ENCODE measurements at places on chromosomes 11 and 22.

- no peak for DNase-seq
Measured at GRCh38 chr11:28439403-28439802, 331.2 kb downstream of the METTL15 start.

GRCh38 chr22:35219012-35219411 is 38.3 kb upstream of the HMGXB4 start:
- no peak for DNase-seq

DNA sequence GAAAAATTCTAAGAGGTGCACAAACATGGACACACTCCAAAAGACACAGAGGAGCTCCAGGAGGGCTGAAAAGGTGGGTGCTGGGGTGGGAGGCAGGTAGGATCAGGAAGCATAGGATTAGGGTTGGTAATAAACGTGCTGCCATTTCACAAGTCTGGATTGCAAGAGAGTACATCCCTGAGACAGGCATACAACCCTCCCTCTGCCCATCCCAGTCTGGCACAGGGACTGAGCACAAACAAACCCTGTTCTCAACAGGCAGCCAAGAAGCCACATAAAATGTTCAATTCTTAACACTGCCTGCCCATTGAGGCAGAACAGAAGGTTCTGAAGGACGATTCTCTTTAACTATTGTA is 18.5 kb downstream of the SLC35F2 start:
- DNase-seq = no peak

GRCh38 chr22:46245511-46245910 is 4.6 kb downstream of the CDPF1 start:
- DNase-seq = no peak

GRCh38 chr22:23833017-23833751 is 5.6 kb downstream of the DERL3 start:
- DNase-seq = no peak

DNA sequence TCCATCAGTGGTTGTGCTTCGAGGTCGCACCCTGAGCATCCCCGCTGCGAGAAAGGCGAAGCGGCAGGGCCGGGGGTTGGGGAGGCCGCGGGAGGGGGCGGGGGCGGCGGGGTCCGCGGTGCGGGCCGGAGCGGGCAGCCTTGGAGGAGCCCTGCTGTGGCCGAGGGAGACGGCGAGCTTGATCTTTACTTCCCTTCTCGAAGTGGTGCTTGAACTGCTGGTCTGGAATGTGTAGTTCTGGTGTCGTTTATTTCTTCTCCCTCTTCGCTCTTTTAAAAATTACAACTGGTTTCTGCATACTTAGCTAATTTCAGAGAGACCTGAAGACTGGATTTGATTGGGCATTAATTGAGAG is 1.1 kb downstream of the APLP2 start:
- DNase-seq = no peak

GRCh38 chr11:128174465-128175291 is 412.7 kb downstream of the ETS1 start:
- no peak for DNase-seq

DNA sequence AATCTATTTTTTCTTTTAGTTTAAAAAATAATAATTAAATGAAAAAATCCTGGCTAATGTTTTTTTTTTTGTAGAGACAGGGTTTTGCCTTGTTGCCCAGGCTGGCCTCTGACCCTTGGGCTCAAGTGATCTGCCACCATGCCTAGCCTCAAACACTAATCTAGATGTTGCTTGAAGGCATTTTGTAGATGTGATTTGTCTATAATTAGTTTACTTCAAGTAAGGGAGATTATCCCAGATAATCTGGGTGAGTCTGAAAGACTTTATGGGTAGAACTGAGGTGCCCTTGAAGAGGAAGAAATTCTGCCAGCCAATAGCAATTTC is 38.6 kb upstream of the RBFOX2 start:
- no peak for DNase-seq

- DNase-seq = no peak
Measured at GRCh38 chr22:30436196-30436595, 10.6 kb downstream of the MTFP1 start.

DNA sequence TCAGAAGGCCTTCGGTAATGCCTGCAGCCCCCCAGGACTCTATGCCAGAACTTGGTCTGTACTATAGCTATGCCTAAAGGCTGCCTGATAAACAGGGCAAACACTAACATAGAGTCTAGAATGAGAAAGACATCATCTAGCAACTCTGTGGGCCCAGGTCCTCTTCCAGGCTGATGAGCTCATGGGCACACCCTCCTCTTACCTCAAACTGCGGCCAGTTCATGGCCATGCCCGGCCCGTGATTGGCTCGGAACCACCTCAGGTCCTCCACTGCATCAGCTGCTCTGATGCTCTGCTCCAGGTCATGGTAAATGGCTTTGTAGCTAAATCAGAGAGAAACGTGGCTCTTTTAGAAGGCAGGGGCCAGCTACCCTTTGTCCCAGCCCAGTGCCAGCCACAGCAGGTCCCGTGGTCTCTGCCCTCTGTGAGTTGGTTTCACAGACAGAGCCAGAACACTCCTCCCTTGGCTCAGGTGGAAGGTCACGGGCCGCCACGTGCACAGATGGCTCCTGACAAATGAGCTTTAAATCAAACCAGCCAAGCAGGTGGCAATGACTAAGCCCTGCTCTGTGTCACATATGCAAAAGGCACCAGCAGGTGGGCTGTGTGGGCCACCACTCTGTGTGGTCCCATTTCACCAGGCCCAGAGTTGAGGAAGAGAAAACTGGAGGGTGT is 25.0 kb upstream of the ARFGAP3 start:
- no peak for DNase-seq

DNA sequence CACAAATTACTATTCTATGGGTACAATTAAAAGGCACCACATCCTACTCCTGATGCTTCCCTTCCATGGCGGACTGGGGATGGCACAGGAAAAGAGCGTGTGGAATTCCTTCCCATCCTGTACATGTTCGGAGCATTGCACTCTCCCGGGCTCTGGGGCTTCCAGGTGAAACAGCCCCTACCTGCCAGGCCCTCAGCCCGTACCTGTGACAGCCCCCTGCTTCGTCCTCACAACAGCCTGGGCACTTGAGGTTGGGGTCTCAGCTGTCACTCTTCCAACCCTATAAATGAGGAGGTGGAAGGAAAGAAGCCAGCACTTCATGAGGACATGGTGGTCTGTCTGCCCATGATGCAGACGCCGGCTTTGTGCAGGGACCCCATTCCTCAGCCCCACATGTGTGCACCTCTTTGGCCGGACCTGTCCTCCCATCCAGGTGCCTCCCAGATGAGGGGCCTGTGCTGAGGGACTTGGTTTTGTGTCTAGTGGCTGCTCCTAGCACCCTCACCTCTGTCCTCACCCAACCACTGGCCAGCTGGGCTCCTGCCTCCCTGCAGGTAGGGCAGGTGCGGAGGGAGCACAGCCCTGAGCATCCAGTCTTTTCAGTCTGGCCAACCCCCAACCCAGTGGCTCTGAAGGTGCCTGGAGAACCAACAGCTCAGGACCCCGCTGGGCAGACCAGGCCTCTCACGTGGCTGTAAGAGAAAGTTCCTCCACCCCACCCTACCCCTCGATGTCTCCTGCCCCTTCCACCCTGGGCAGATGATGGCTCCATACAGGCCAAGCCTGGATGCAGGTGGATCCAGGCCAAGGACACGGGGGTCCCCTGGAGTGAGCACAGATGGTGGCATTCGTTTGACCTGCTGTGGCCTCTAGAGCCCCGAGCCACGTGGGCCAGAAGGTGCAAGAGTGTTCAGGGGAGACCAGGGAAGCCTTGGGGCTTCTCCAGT is 23.4 kb upstream of the WNT7B start:
- no peak for DNase-seq

GRCh38 chr11:95996621-95997235 is 72.8 kb upstream of the MTMR2 start:
- no peak for DNase-seq

GRCh38 chr11:96964661-96965060 is 574.8 kb downstream of the JRKL start:
- no peak for DNase-seq

DNA sequence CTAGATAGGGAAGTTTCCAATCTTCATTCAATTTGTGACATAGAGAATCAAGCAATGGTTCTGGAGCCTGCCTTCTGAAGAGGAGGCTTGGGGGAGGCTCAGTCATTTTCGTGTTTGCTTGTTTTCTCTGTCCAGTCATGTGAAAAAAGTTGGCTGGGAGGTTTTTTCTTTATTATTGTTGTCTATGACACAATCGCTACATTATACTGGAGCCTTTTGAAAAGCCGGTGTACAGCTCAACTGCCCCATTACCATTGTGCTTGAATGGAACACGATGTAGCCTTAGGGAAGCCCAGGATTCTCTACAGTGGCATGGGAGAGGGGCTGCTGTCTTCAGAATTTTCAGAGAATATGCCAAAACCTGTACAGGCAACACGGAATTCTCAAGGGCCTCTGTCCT is 57.9 kb upstream of the NCAM1 start:
- DNase-seq = no peak

GRCh38 chr22:41781507-41781906 is 19.0 kb upstream of the CCDC134 start:
- DNase-seq = no peak

- DNase-seq = no peak
Measured at GRCh38 chr11:33291004-33291777, 34.0 kb downstream of the HIPK3 start.

- no peak for DNase-seq
Measured at GRCh38 chr11:118980191-118980881, 8.8 kb downstream of the FOXR1 start.

- DNase-seq = no peak
Measured at GRCh38 chr11:100740440-100740839, 53.4 kb downstream of the ARHGAP42 start.

DNA sequence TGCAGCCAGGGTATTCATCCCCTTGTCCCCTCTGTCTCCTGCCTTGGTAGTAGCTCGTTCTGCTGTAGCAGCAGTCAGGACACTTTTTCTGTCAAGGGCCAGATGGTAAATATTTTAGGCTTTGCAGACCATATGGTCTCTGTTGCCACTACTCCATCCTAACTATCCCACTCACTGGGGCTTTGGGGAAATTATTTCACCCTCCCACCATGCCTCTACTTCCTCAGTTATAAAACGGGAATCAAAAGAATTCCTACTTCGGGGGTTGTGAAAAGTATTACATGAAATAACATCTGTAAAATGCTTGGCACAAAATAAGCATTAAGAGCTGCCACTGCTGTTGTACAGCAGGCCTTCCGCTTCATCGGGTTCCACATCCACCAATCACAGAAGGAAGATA is 89.9 kb upstream of the LDLRAD3 start:
- DNase-seq = no peak

- DNase-seq = peak; percentile 29
Measured at GRCh38 chr22:39348909-39349505, 784 bp upstream of the SYNGR1 start.

- no peak for DNase-seq
Measured at GRCh38 chr22:28025866-28026575, 107.0 kb upstream of the PITPNB start.

GRCh38 chr22:28883917-28884746 is 760 bp downstream of the ZNRF3 start:
- DNase-seq = peak; percentile 40

GRCh38 chr11:870127-870413 is 27.4 kb downstream of the TSPAN4 start:
- no peak for DNase-seq

- DNase-seq = no peak
Measured at GRCh38 chr11:104028476-104029263, 7.8 kb upstream of the DDI1 start.

DNA sequence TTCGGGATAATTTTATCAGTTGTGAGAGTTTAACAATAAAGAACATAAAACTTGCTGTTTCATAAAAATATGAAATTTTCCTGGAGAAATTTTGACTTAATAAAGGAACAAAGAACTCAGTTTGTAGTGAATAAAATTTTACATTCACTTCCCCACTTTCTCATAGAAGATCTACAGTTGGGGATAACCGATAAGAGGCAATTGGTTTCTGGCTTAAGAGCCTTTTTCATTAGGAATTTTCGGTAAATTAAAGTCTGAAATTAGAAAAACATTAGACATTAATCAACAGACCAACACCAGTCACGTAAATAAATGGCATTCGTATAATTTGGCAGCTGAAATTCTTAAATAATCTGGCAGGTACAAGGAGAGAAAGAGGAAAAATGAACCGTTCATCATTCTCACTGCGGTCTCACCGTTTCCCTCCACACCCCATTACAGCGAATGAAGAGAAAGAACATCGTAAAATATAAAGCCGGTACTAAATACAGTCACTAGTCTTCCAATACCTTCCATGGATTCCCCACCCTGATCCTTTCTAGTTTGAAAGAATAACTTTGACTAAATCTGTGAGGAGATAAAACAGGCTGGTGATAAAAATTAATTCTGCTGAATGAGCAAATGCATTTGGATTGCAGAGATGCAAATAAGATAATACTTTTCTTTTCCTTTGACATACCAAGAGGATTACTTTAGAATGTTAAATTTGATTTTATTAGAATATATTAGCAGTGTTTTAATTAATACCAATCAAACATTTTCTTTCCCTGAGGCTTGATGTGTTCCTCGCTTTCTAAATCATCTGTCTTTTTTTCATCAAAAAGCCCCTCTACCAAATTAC is 19.5 kb downstream of the BLID start:
- DNase-seq = no peak

- no peak for DNase-seq
Measured at GRCh38 chr11:81596704-81597103, 1137.0 kb downstream of the FAM181B start.

DNA sequence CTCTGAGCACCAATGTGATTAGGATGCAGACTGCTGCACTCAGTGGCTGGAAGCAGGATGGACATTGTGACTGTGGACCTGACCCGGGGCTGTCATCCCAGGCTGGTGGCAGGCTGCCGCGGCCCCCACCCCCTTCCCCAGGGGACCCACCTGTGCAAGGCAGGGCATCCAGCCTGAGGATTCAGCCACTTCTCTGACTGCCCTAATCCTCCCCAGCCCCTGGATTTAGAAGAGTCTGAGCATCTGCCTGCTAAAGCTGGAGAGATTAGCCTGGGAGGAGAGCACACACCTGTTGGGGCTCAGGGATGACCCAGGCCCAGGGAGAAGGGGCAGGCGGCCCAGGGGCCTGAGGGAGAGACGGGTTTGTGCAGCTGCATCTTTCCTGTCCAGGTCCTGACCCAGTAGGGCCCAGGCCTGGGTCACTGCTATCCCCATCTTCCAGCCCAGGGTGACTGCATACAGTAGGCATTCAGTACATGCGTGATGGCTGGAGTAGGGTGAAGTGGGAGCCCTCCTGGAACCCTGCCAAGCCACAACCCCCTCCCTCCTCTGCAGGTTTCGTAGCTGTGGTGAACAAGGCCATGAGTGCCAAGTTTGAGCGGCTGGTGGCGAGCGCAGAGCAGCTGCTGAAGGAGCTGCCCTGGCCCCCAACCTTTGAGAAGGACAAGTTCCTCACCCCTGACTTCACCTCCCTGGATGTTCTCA is 12.1 kb downstream of the DPP3 start:
- no peak for DNase-seq

Measured in activated naive CD8-positive, alpha-beta T cell treated with anti-CD3 and anti-CD28 coated beads for 36 hours (primary cell).